ENCODE measurements at places on chromosomes 7 and 10. TPM values are rescaled to one million over a fixed set of nuclear protein-coding genes. Genes with fewer than 3 reads are reported as not detected.
A peak's percentile ranks its signal among the peaks of the same experiment; 100 is the strongest.

The SPDYE9 gene
- not detected for total RNA-seq

The ZNF239 gene
- 1.1 TPM for total RNA-seq

The ABCB1 gene
- total RNA-seq = 5.1 TPM

The PAXIP1 gene
- 10.6 TPM for total RNA-seq

The ETV1 gene
- 8.1 TPM for total RNA-seq

DNA sequence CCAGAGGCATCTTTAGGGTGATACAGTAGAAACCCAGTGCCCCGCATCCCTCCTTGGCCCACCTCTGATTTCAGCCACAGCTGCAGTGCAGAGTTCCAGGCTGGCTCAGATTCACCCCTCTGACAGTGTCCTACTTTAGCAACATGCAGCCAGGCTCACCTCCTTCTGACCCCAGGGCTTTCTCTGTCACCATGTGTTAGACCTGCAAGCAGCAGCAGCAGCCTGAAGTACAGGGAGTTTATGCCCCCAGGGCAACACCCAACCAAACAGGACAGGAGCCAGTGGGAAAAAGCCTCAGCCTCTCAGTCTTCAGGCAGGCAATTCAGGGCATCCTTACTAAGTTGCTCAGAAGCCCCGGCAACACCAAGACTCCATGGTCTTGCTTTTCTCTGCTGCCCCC, 109.0 kb upstream of the PLXNA4 start:
- DNase-seq = no peak

- DNase-seq = no peak
These were observed 613.8 kb downstream of the ZWINT start for GRCh38 chr10:55747244-55747643.

GRCh38 chr7:128963327-128963757, 25.6 kb downstream of the IRF5 start:
- DNase-seq = no peak

DNA sequence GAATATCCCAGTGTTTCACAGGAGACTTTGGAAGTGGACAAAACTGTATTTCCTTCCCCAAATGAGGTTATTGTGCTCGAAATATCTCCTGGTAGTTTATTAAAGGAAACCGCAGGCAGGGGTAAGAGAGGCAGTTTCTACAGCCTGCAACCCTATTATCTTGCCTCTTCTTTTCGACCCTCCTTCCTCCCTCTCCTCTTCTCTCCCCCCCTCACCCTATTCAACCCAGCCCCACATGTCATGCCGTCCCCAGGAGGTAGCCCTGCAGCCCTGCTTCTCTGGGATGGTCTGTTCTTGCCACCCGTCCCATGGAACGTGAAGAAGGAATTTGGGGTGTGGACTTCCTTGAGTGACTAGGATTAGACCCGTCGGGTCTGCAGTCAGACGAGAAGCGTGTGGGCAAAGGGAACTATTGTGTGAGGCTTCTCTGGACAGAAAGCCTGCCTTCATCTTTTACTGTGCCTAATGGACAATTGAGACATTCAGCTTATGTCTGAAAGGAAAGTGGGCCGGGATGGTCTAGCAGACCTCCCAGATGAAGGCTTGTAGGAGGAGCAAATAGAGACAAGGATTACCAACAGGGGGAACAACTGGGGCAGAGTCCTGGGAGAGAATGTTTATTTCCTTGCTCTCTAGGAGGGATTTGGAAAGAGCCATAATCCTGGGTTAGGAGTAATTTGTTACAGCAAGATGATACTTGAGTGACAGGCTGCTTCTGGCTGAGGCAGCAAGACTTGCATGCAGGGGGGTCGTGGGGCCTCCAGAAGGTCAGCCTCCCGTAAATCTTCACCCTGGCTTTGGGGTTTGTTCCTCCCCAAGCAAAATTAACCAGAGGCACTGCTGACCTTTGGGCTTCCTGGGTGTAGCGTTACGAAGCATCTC, 77.8 kb downstream of the TCF7L2 start:
- DNase-seq = no peak

- no peak for DNase-seq
These were observed 25.7 kb downstream of the GRID1 start for GRCh38 chr10:86340991-86341260.

GRCh38 chr7:25694211-25694610, 457.8 kb upstream of the NFE2L3 start:
- no peak for DNase-seq

DNA sequence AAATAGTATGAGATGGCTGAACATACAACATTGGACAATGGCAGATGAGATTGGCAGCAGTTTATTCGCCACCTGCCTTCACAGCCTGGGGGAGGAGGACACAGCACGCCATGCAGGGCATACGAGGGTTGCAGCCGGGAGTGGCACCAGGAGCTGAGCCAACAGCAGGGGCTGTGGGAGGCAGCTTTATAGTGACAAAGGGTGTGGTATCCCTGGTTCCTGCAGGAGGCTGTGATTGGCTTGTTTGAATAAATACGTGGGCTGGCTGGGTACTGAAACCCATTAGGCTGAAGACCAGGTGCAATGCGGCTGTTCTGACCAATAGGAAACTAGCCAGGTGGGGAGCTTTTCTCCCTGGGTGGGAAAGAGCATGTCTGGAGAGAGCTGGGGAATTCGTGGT, 68.9 kb upstream of the LEP start:
- no peak for DNase-seq

GRCh38 chr10:6678211-6678803, 98.2 kb upstream of the PRKCQ start:
- peak; percentile 10 for DNase-seq

GRCh38 chr7:36889182-36889581, 164.9 kb upstream of the AOAH start:
- DNase-seq = no peak

DNA sequence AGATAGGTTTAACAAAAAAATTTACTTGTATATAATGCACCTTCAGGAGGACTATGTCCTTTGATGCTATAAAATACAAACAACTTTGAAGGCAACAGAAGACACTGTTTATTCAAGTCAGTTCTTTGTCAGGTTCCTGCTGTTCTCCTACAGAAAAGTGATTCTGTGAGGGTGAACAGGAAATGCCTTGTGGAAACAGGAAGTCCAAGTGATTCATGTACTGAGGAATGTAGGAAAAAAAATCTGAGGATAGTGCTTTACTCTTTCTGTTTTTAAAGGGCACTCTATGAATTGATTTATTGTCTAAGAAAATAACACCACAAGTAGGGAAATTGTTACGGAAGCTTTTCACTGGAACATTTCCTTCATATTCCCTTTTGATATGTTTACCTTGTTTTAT, 171.9 kb downstream of the HDAC9 start:
- peak; percentile 81 for DNase-seq

DNA sequence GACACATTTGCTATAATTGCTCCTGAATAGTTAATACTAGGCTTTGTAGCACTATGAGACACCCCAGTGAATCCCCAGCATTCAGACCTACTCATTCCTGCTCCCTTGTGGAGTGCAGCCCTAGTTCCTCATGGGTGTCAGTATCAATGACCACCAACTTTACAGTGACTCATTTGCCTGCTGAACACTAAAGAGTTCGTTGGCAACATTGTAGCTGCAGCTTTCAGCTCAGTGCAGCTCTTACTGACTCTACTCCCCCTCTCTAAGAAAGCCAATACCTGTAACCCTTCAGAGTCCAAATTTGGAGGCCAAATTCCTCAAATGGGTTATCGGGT, 127.1 kb upstream of the MTPN start:
- no peak for DNase-seq

- no peak for DNase-seq
These were observed 17.2 kb upstream of the MYH16 start for GRCh38 chr7:99255463-99255862.

- no peak for DNase-seq
These were observed 21.5 kb downstream of the SH3PXD2A start for GRCh38 chr10:103833731-103834365.

- no peak for DNase-seq
These were observed 17.4 kb downstream of the ITGB1 start for GRCh38 chr10:32940321-32941301.

GRCh38 chr7:155597753-155598140, 46.7 kb upstream of the RBM33 start:
- DNase-seq = no peak

- no peak for DNase-seq
These were observed 1189.0 kb upstream of the LRRN3 start for GRCh38 chr7:109901926-109902325.

GRCh38 chr7:36161996-36162395, 8.9 kb downstream of the EEPD1 start:
- no peak for DNase-seq

- no peak for DNase-seq
These were observed 3.1 kb upstream of the TAS2R38 start for GRCh38 chr7:141976524-141977245.
